ENCODE measurements at places on chromosomes 5 and 9.

- no peak for DNase-seq
Measured at GRCh38 chr5:168434001-168434400, 52.3 kb upstream of the RARS1 start.

DNA sequence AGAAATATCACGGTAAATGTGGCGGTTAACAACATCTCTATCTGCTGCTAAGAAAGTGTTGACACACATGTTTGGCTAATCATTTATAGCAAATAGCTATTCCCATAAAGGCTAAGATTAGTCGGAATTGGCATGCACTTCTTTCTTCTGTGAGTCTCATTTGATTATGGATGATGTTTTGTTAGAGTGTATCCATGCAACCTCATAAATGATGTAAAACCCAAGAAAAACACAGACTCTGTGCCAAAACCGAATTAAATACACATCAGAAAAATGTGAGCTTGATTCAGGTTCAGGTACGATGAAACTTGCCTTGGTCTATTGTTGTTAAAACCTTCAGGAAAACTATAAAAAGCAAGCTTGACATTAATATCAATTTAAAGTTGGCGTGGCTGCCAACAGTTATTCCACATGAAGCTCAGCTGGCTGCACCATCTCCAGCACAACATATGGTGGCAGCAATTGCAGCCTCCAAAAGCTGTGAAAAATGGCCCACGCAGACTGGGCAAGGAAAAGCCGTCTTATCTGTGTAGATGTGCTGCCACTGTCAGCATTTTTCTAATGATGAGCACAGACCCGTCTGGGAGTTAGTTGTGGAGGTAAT is 41.1 kb upstream of the ICE1 start:
- DNase-seq: no peak

GRCh38 chr5:178137991-178138390 is 7.2 kb downstream of the RMND5B start:
- no peak for DNase-seq

DNA sequence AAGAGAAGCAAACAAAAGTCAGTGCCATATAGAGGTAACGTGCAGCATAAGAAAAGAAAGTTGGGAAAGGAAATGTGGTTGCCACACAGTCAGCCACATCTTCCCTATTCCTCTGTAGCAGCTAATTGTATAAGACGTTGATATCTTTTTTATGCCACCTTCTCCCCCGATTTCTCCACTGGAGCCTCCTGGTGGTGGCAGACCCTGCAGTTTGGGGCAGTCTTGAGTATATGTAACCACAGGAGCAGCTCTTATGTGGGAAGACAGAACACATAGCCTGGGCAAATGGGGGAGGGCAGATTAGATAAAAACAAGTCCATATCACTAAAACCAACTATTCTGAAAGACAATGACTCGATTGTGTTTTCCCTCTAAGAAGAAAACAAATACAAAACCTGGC is 99.7 kb downstream of the PLCXD3 start:
- DNase-seq: no peak

- no peak for DNase-seq
Measured at GRCh38 chr5:174610968-174611367, 113.4 kb upstream of the MSX2 start.
